Fibroblast of skin of left biceps (primary cell): ENCODE measurements at places on chromosomes 5 and 9.

DNA sequence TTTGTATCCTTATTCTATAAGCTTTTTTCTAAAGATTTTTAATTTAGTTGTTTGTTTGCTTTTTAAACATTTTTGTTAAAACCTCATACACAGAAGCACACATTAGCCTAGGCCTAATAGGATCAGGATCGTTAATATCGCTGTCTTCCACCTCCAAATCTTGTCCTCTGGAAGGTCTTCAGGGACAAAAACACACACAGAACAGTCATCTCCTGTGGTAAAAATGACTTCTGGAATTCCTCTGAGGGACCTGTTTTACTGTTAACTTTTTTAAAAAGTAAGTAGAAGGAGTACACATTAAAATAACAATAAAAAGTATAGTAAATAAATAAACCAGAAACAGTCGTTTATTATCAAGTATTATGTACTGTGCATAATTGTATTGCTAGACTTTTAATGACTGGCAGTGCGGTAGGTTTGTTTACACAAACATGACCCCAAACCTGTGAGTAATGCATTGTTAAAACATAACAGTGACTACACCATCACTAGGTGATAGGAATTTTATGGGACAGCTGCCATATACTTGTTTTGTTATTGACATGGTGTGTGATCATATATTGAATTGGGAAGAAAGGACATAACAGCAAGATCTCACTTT, 109.6 kb downstream of the ZCCHC7 start:
- DNase-seq: no peak

GRCh38 chr9:115694014-115694413, 459.6 kb upstream of the PAPPA start:
- DNase-seq: peak; percentile 90

- no peak for DNase-seq
Measured at GRCh38 chr9:126400571-126400970, 73.9 kb downstream of the MVB12B start.

DNA sequence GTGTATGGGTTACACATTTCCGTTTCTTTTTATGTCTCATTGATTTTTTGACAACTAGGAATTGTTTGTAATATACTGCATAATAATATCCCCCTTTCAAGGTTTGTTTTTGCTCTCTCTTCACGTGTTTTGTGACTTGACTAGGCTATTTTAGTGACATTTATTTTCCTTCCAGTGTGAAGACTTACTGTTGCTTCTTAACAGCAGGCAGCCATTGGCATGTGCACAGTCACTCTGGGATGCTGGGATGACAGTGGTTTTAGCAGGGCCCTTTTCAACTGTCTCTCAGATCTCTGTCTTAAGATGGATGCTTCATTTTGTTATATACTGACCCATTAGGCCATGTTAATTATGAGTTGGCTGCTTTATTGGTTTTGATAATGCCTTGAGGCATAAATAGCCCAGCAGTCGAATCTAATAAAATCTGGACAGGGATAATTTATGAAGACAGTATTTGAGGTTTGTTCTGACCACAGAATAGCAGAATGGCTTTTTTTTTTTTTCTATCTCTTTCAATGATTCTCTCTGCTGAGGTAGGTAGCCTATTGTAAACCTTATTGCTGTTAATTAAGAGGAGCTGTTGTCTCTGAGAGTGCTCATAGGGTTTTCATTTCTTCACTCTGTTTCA, 536.0 kb downstream of the GABRG2 start:
- no peak for DNase-seq

GRCh38 chr5:112186401-112186990, 232.6 kb downstream of the EPB41L4A start:
- DNase-seq: no peak

GRCh38 chr5:170480260-170480659, 23.6 kb upstream of the KCNIP1 start:
- DNase-seq: no peak

DNA sequence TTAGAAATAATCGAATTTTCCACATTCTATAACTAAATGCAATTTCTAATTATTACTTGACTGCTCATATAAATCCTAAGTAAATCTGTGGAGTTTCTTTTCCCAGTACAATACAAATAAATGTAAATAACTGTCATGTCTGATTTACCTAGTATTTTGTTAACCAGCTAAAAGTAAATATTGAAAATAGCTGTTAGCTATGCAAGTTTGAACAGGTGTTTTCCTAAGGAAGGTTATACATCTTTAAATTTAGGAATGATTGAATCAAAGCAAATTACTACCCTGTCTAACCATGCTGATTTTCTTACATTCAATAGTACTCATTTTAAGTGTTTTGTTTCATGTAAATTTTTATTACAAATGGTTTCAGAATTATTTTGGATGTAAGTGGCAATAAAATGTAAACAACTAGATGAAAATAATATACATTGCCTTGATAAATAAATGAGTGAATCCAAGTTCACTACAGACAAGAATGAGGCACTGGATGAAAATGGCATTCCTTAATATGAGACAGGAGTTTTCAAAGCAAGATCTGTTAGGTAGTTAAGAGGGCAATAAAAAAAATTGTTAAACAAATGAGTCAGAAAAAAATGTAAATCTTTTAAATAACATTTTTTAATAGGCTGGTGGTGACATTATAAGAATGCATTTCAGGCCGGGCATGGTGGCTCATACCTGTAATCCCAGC, 15.8 kb downstream of the MCIDAS start:
- DNase-seq: no peak

DNA sequence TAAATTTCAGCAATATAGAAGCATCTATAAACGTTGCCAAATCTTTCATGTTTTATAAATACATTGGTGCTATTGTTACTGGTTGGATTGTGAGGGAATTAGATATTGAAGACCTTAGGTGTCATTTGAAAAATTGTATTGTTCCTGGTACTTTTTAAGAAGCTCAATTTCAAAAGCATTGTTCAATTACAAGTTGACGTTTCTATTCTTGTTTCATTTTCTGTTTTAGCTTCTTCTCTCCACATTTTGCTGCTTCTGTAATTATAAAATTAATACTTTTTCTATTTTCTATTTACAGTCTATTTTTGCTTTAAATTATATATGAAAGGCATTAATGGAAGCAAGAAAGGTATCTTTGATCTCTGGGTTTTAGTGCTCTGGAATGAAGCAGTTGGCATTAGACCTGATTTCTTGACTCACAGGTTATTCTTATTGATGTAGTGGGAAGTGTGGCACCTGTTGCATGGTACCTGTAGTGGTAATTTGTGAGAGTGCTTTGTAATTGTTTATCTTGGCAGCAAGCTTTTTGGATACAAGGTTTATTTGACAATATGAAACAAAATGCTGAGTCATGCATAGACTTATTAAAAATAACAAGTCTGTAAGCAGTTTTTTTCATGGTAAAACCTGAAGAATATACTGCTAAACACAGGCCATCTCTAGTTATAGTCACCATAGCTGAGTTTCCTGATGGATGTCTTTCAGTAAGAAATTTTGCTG, 13.2 kb downstream of the MACIR start:
- DNase-seq: no peak

- no peak for DNase-seq
Measured at GRCh38 chr9:99967457-99967856, 61.0 kb downstream of the STX17 start.

DNA sequence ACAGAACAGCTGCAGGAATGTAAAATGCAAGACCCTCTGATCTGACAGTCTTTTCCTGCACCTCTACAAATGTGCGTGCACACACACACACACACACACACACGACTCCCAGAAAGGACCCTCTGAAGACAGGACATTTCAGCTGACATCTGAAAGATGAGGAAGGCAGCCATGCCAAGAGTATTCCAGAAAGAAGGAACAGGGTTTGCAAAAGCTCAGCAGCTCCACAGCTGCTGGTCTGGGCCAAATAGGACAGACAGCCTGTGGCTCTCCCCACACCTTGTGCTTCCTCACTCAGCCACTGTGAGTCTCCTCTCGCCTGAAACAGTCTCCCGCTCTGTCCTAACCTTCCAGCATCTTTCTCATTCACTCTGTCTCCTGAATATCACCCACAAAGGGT, 189.0 kb downstream of the PALM2AKAP2 start:
- DNase-seq: no peak

GRCh38 chr5:92206681-92207080, 823.6 kb upstream of the ARRDC3 start:
- DNase-seq: no peak

DNA sequence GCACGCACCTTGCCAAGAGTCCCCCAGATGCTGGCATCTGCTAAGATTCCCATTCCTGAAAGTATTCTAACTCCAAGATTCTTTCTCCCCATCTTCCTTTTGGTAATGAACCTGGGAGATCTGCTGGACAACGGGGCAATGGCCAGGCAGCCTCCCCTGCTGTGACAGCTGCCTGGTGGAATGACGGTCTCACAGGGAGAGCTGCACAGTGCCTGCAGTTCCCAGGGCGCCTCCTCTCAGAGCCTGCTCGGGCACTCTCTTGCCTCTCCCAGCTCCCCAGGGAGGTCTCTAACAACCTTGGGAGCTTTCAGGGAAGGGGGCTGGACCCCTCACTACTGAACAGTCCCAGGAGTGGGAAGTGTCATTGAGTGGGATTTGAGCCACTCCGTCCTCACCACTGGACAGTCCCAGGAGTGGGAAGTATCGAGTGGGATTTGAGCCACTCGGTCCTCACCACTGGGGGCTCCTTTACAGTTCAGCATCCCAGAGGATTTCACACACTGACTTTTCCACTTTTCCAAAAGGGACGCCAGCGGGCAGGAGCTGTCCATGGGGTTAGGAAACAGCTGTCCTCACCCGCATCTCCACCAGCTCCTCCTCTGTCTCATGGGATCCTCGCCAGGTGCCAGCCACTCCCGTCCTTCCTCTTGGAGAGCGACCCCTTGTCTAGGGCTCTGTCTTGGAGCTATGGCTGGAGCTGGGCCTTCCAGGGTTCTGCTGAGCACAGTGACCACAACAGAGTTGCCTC, 65.7 kb downstream of the ADAMTS2 start:
- no peak for DNase-seq

DNA sequence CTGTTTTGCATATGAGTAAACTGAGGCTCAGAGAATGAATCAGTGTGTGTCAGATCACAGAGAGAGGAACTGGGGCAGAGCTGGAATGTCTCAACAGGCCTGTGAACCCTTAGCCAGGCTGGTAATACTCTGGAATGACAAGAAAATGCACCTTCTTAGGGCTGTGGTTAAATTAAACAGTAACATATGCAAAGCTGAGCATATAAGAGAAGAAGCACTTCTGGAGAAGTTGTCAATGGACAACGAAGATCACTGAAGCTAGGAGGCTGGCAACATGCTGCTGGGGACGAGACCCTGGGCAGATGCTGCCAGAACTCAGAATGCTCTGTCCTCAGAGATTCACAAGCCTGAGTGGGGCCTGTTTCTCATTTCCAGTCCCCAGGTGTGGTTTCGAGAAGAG, 64.6 kb upstream of the EPB41L4B start:
- no peak for DNase-seq

- DNase-seq: no peak
Measured at GRCh38 chr5:176812269-176813259, 2.2 kb downstream of the UNC5A start.

- no peak for DNase-seq
Measured at GRCh38 chr5:131239686-131240085, 24.2 kb upstream of the CDC42SE2 start.

GRCh38 chr9:103799959-103800358, 294.1 kb upstream of the SMC2 start:
- no peak for DNase-seq

DNA sequence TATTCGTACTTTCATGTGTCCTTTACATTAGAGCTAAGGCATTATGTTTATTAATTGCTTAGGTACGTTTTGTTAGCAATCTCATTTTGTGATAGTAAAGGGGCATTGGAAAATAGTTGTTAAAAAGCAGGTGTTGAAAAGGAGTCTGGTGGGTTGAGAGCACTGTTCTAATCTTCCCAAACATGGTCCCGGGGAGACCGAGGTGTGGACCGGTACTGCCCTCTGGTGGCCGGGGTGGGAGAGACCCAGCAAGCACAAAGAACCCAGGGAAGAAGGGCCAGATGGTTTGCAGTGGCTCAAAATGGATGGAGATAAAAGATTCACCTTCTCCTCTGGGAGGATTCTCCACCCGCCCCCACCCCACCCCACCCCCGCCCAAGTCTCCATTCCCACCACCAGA, 26.1 kb downstream of the IDNK start:
- DNase-seq: peak; percentile 7

GRCh38 chr9:15306068-15306756, 804 bp downstream of the TTC39B start:
- DNase-seq: no peak

GRCh38 chr5:99088309-99088708, 159.5 kb upstream of the CHD1 start:
- no peak for DNase-seq

GRCh38 chr5:29001666-29002065, 1963.3 kb upstream of the CDH9 start:
- DNase-seq: no peak

DNA sequence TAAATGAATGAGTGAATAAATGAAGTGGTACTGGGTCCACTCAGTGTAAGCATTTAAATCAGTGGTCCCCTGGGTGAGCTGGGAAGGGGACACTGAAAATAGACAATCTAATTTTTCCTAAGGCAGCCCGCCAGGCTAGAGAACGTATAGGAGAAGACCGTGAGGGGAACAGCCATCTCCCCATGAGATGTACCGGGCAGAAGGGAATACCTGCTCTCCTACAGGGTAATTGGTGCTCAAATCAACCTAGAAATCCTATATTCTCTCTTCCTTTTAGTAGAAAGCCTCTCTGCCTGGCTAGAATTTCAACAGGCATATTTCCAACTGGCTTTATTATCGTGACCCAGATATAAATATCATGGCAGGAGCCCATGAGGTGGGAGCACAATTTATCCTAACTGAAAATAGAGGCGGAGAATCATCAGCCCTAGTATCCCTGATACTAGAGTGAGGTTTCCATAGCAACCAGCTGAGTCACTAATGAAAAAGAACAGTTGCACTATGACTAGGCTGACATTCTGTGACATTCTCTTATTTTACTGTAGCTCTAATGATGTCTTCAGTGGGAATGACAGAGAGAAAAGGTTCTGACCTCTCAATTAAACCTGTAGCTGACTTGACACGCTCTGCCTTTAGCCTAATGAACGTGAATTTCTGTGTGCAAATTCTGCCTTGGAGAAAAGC, 96.5 kb upstream of the CAST start:
- DNase-seq: peak; percentile 43

- DNase-seq: no peak
Measured at GRCh38 chr5:138883211-138883610, 8.1 kb upstream of the LRRTM2 start.

DNA sequence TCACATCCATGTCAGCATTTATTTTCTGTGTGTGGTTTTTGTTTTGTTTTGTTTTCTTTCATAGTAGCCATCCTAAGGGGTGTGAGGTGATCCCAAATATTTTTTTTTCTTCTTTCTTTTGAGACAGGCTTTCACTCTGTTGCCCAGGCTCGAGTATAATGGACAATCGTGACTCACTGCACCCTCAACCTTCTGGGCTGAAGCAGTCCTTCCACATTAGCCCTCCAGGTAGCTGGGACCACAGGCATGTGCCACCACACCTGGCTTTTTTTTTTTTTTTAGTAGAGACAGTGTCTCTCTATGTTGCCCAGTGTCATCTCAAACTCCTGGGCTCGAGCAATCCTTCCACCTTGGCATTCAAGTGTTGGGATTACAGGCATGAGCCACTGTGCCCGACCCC, 59.1 kb downstream of the CDC42SE2 start:
- no peak for DNase-seq

- DNase-seq: no peak
Measured at GRCh38 chr9:82091610-82092009, 103.0 kb downstream of the SPATA31D1 start.
